ENCODE measurements at places on chromosomes 11 and 22.

- no peak for DNase-seq
Observed at GRCh38 chr11:131749101-131749500, 378.7 kb downstream of the NTM start.

- DNase-seq, result no peak
Observed at GRCh38 chr11:122421702-122422101, 233.8 kb upstream of the UBASH3B start.

- no peak for DNase-seq
Observed at GRCh38 chr11:95904009-95904650, 19.8 kb downstream of the MTMR2 start.

- DNase-seq, result no peak
Observed at GRCh38 chr11:28393348-28393747, 285.2 kb downstream of the METTL15 start.

- no peak for DNase-seq
Observed at GRCh38 chr22:37146507-37147180, 3.1 kb downstream of the IL2RB start.

- no peak for DNase-seq
Observed at GRCh38 chr11:9763301-9763700, 99.4 kb downstream of the SWAP70 start.

- no peak for DNase-seq
Observed at GRCh38 chr11:47523490-47524225, 29.3 kb downstream of the CELF1 start.

All from NCI-H1048 (cell line).